Karpas-422 (cell line): ENCODE measurements at places on chromosomes 2 and 18.
A peak's percentile ranks its signal among the peaks of the same experiment; 100 is the strongest.

DNA sequence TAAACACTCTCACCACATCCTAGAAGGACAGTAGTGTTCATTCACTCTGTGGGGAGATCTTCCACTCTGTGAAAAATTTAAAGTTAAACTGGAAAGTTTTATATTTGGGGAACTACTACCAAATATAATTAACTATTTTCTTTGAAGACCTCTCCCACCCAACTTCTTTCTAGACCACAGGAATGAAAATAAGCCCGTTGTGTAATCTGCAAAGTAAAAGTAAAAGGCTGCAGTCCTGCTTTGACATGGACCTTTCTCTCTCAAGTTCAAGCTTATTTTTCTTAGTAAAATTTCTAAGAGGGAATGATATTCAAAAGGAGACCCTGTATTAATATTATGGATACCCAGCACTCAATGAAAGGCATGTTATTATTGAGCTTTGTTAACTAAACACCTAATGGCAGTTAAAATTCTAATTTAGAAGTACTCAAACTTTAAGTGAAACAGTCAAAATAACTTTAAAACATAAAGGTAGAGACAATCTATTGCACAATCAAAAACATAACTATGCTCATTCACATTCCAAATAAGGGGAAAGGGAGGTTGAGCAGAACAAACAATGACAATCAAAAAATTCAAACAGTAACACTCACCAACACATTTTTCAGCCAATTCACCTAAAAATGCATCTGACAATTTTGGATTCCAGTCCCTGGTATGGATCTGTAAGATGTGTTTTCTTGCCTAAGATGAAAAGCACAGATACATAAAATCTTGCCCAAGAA is 98.5 kb downstream of the ATAD2B start:
- peaks cover 33% of the 10 kb centered on the region for H3K4me1 ChIP-seq
- H3K27ac ChIP-seq = peak overlapping the region; percentile 3; the same call in 1 of the 2 replicates

DNA sequence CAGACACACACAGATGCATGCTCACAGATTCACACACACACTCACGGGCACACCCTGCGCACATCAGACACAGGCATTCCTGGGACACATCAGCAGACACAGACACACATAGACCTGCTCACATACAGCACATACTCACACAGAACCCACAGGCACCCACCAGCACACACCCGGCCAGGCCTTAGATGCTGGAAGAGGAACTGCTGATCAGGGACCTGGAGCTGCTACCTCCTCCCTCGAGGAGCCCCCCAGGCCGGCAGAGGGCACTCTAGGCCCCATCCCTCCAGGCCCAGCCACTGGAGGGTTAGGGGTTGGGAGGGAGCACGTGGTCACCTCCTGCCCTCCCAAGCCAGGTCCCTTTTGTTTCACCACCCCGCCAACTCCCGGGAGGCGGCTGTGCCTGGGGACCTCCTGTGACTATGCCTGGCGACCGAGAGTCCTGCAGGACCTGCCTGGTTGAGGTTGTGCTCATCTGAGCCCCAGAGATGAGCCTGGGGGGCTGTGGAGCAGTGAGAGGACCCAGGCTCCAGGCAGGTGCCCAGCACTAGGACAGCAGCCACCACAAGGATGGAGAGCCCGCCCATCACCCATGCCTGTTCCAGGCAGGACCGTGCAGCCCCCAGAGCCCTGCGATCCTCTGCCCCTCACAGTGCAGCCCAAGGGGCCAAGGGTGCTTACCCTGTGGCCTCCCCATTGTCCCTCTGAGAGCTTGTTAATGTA is 21.0 kb upstream of the PTMA start:
- peaks cover 56% of the 10 kb centered on the region for H3K4me1 ChIP-seq
- H3K27ac ChIP-seq = peak overlapping the region; percentile 97
- no peaks in the 10 kb centered on the region for H3K27me3 ChIP-seq
- peak; percentile 94 for DNase-seq
- H3K4me3 ChIP-seq = peak overlapping the region; percentile 76

DNA sequence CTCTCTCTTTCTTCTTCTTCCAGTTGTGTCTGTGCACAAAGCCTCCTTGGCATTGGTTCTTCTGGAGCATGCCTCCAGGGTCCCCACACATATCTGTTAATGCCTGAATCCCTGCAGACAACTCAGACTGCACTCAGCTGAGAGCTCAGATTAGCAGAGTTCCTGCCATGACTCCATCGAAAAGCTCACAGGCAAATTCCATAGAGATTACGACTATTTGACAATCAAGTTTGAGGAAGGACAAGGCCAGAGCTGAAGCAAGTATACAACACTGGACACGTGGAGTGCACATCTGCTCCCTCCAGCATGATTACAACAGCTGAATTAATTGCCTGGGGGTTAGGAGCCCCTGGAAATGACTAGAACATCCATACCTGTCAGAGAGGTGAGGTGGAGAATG is 190.7 kb downstream of the INSIG2 start:
- no peak for DNase-seq
- H3K4me3 ChIP-seq = no peak overlapping the region
- H3K36me3 ChIP-seq = no peaks in the 10 kb centered on the region
- H3K4me1 ChIP-seq = no peaks in the 10 kb centered on the region
- H3K27me3 ChIP-seq = no peaks in the 10 kb centered on the region

DNA sequence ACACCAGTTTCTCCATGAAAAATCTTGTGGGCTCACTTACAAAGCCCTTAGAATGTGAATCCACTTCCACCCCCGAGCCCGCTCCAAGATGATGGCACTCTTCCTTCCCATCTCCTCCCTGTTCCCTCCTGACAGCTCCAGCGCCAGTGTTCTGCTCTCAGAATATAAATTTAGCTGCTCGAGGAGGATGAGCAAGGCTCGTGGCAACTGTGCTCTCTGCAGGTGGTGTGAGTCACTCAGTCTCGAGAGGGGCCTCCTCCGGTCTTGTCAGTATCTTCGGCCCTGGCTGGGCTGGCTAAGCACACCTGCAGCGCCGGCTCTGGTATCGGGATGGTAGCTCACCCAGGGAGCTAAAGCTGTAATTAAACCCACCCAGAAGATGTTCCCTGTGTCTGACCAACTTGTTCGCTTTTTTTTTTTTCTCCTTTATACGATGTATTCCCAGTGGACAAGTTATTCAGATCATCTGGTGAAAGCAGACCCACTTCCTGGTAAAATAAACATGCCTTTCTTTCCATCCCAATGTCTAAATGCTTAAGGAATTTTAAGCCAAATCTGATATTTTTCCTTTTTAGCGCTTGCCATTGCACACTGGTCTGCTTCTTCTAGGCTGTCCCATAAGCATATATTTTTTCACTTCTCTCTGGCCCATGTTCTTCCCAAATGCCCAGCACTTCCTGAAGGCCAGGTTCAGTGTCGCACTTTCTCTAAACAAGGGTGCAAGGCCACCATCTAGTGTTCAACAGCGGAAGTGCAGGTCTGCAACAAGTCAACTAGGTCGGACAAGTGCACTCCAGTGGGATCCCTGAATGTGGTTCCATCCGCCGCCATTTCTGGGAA is 31.4 kb upstream of the YPEL5 start:
- no peaks in the 10 kb centered on the region for H3K36me3 ChIP-seq
- DNase-seq = peak; percentile 82
- no peaks in the 10 kb centered on the region for H3K4me1 ChIP-seq
- no peak overlapping the region for H3K27ac ChIP-seq

GRCh38 chr2:8297376-8298231 is 384.3 kb upstream of the ID2 start:
- no peak for DNase-seq
- H3K27me3 ChIP-seq = no peaks in the 10 kb centered on the region
- H3K36me3 ChIP-seq = no peaks in the 10 kb centered on the region
- peaks cover 25% of the 10 kb centered on the region for H3K4me1 ChIP-seq

GRCh38 chr2:217993817-217994463 is 8.9 kb downstream of the TNS1 start:
- no peak overlapping the region for H3K4me3 ChIP-seq
- H3K27ac ChIP-seq = no peak overlapping the region
- H3K27me3 ChIP-seq = no peaks in the 10 kb centered on the region
- DNase-seq = peak; percentile 75
- H3K4me1 ChIP-seq = no peaks in the 10 kb centered on the region
- no peaks in the 10 kb centered on the region for H3K36me3 ChIP-seq

DNA sequence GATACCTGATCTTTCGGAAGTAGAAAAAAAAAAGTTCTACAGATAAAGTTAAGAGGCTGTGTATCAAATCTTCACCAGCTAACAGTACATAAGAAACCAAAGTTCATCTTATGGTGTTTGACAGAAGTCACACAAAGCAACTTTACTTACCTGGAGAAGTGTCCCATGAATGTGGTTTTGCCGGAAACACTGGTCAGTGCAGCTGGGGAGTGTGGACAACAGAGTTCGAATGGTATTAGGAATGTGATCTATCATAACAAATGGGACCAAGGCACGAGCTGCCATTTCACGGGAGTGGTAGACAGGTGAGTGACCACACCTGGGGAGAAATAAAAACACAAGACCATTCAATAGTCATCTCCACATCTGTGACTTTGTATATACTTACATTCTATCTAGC is 171.4 kb upstream of the ZFP36L2 start:
- no peaks in the 10 kb centered on the region for H3K36me3 ChIP-seq
- no peak overlapping the region for H3K27ac ChIP-seq
- H3K27me3 ChIP-seq = no peaks in the 10 kb centered on the region

DNA sequence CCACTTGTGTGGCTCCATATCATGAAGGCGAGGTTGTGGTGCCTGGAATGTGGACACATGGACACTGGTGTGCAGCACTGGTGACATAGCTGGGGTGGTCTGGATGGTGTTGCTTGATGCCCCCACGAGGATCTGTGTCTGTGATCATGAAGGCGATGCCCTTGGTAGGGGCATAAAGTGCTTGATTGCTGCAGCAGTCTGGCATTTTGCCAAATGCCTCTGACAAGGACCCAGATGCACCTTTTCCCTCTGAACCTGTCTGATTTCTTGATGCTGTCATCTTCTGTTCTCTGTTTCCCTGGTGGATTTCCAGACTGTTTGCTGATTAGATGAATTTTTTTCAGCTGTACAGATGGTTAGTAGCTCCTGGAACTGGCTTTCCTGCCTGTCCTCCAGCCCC is 752.0 kb upstream of the HS6ST1 start:
- H3K4me1 ChIP-seq = no peaks in the 10 kb centered on the region
- DNase-seq = no peak
- H3K4me3 ChIP-seq = no peak overlapping the region
- no peaks in the 10 kb centered on the region for H3K27me3 ChIP-seq
- H3K36me3 ChIP-seq = no peaks in the 10 kb centered on the region

DNA sequence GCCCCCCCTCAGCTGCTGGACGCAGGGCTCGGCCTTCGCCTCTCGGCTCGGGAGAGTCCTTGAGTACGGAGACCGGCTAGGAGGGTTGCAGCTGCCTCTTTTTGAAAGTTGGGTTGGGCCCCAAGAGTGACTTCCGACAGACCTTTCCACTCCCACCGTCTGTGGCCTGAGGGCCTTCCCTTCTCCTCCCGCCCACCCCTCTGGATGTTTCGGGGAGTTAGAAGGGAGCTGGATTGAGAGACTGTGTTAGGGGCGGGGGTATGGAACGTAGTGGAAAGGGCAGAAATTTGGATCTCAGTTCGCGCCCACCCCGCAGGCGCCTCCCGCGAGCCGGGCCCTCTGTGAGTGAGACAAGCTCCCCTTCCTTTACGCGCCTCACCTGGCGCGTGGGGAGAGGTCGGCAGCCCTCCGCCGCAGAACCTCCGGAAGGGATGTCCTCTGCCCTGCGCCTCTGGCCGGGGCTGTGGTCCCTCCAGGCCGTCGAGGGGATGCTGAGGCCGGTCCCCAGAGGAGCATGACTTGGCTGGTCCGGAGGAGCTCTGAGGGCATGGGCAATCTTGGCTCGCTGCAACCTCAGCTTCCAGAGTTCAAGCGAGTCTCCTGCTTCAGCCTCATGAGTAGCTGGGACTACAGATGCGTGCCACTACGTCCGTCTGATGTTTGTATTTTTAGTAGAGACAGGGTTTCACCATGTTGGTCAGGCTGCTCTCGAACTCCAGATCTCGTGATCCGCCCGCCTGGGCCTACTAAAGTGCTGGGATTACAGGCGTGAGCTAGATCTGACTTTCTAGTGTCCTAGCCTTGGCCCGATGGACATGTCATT is 15.9 kb downstream of the C2orf74 start:
- peaks cover 34% of the 10 kb centered on the region for H3K36me3 ChIP-seq
- H3K4me3 ChIP-seq = peak overlapping the region; percentile 77
- peak; percentile 78 for DNase-seq
- H3K27ac ChIP-seq = peak overlapping the region; percentile 74

DNA sequence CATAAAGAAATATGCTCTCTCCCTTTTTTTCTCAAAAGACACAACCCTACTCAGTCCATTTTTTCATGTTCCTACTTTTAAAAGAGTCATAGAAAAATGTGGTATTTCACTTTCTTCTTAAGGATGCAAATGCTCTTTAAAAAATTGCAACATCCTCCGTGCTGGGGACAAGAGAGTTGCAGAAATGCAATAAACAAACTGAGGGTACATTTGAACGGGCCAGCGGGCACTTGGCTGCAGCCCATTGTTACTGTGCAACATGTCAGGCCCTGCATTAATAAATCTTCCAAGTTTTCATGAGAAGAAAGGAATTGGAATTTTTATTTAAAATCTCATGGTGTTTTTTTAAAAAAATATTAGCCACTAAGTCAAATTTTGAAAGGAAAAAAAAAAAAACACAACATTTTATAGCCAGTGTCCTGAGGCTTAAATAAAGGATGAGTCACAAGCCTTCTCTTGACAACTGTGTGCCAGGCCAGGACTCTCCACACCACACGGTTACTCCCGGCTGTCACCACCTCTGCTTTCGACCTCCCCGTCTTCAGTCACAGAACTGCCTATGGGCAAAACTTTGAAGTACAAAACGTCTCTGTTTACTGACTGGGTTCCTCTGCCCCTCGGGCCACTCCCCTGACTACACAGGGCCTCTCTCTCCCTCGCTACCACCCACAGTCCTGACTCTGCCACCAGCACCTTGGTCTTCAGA is 57.5 kb upstream of the MFF start:
- H3K36me3 ChIP-seq = no peaks in the 10 kb centered on the region
- DNase-seq = no peak

DNA sequence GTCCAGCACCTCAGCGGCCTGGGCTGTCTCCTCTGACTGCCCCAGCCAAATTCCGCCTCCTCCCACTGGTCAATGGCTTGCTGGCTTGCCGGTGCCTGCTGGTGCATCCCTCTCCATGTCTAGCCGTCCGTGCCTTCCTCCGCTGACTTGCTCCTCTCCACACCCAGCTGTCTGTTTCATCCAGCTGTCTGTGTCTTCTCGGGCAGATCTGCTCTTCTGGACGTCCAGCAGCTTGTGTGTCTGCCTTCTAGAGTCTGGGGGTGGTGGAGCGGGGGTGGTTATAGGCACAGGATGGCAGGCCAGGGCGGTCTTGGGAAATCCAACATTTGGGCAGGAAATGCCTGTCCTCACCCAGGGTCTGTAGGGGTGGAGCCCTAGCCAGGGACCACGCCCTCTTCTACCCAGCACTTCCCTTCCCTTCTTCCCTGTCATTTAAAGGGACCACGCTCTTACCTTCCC is 369.2 kb downstream of the GALNT13 start:
- no peaks in the 10 kb centered on the region for H3K36me3 ChIP-seq
- DNase-seq = no peak
- H3K4me1 ChIP-seq = no peaks in the 10 kb centered on the region
- H3K27ac ChIP-seq = no peak overlapping the region
- no peak overlapping the region for H3K4me3 ChIP-seq
- H3K27me3 ChIP-seq = no peaks in the 10 kb centered on the region
